ENCODE measurements at places on chromosomes 16 and 17.

GRCh38 chr17:59907467-59907866 lies 14.5 kb downstream of the RPS6KB1 start:
- DNase-seq, result no peak

GRCh38 chr16:49620158-49620868 lies 235.6 kb downstream of the ZNF423 start:
- no peak for DNase-seq

GRCh38 chr17:55116440-55116914 lies 147.9 kb downstream of the STXBP4 start:
- no peak for DNase-seq

- no peak for DNase-seq
Observed at GRCh38 chr17:60538726-60539125, 12.7 kb upstream of the APPBP2 start.

DNA sequence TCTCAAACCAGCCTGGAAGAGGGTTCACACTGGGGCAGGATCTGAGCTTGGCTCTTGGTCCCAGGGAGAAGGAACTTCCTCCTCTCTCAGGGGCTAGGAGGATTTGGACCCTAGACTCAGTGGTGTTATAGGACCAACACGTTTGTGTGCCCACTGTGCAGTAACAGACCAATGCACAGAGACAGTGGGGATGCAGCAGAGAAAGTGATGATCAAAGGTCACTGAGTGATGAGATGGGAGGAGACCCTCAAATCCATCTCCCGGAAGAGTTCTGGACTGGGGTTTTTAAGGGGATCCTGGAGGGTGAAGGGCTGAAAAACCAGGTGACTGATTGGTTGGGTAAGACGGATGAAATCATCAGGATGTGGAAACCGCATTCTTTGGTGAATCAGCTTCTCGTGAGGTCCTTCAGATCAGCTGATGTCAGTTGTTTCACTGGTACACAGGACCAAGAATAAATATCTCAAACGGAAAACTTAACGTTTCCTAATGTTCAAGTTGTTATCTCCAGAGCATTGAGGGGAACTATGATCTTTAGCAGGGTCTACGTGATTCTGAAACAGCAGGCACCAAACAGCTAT lies 3.3 kb upstream of the VAC14 start:
- DNase-seq, result no peak

DNA sequence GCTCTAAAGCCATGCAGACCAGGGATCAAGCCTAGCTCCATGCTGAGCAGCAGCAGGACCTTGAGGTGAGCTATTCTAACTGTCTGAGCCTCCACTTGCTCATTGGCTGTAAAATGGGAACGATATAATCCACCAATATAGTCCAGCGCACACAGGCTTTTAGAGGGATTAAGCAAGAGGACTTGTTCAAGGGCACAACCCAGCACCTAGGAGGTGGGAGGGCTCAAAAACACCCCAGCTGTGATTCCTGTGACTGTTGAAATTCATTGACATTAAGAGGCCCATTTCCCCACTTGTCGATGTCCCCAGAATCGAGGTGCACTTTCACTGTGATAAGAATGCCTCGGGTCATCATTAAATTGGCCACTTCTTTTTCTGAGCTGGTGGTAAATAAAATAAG lies 4.1 kb downstream of the USH1G start:
- DNase-seq, result no peak

- DNase-seq, result no peak
Observed at GRCh38 chr17:32529604-32530003, 42.8 kb downstream of the CDK5R1 start.

DNA sequence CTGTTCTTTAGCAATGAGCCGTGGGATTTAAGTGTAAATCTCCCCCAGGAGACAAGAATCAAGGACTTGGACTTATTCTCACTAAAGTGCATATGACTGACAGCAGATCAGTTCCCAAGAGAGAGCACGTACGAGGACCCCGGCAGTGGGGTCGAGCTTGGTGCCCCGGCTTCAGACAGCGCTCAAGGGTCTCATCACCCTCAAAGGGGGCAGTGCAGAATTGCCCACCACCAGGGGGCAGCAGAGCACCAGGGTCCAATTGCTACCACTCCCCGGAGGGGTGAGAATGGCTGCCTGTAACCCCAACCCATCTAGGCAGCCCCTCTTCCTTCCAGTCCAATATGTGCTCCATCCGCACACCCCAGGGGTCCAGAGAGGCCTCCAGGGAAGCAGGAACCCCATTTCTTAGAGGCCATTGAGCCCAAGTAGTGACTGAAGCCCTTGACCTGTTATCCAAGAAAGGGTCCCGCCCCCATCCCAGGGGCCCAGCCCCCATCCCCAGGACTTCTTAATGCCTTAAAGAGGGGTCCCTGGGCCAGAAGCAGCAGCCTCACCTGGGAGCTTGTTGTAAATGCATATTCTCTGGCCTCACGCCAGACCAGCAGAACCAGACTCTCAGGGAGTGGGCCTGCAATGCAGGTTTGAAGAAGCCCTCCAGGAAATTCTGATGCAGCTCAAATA lies 86.1 kb downstream of the ZDHHC7 start:
- DNase-seq, result peak; percentile 54

GRCh38 chr16:81553814-81554675 lies 109.4 kb downstream of the CMIP start:
- no peak for DNase-seq

DNA sequence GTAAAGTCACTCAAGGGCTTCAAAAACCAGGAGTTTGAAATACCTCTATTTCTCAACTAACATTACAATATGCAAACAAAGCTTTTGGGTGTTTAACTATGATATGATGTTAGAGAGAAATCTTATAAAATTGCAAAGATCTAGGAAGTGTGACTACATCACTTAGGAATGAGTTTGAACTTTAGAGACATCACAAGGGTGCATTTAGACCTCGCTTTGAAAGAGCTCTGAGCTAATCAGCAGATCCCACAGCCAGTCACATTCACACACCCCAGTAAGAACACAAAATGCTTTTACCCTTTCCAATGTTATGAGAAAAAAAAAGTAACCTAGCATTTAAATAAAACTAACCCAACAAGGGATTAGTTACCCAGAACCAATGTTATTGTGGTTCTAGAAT lies 45.2 kb downstream of the HYDIN start:
- DNase-seq, result no peak
